Forelimb muscle (tissue), 1 donor: ENCODE measurements at places on chromosomes 11 and 22.

GRCh38 chr22:19567157-19568009, 43.2 kb upstream of the CLDN5 start:
- DNase-seq = no peak

GRCh38 chr11:66322732-66323427, 6.0 kb upstream of the CD248 start:
- no peak for DNase-seq

DNA sequence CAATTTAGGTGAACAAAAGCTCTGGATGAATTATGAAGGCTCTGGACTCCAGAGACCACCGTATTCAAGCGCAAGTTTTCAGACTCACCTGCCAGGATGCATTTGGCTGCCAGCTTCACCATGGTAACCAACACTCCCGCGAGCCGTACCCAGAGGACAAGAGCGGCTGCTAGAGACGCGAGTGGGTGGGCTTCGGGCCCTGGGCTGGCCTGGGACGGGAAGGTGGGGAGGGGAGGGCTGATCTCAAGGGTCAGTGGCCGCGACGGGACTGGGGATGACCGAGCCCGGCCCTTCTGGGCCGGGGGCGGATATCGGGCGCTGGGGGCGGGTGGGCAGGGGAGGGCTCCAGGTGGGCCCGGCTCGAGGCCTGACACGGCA, 344 bp downstream of the IFT27 start:
- DNase-seq = no peak

DNA sequence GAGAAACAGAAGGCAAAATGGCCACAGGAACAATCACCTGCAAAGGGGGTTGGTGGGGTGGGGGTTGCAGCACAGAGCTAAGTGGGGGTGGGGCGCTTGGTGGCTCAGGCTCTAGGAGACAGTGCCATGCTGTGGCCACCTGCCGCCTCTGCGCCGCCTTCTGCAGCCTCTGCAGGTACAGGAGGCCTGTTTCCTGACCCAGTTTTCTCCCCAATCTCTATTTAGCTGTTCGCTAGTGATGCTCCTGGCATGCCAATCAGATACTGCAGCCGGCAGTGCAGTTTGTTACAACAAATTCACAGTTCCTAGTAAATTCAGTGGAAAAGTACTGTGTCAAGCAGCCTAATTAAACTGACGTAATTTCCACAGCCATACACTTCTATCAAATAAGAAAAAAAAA, 106.4 kb downstream of the SERGEF start:
- DNase-seq = no peak
